ENCODE measurements at places on chromosomes 4 and X. TPM values are rescaled to one million over a fixed set of nuclear protein-coding genes. Genes with fewer than 3 reads are reported as not detected.

The GPR82 gene
- total RNA-seq: not detected

The EVC gene
- 39.0 TPM for total RNA-seq

DNA sequence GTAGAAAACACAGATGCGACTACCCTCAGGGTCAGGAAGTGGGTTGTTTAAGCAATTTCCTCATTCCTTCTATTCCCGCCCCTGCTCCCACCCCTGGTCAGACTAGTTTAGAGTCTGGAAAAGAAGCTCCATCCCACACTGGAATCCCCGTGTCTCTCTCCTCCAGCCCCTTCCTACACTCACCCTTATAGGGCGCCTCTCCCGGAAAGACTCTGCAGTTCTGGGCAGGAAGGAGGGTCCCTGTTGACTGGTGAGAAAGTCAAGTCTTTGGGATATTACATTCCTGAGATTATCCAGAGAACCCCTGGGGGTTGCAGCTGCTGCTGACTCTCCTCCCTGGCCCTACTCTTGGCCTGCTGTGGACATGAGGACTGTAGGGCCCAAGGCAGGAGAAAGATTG lies 11.9 kb downstream of the STARD8 start:
- peaks cover 2% of the 10 kb centered on the region for H3K4me1 ChIP-seq
- H3K27me3 ChIP-seq: no peaks in the 10 kb centered on the region
- no peak overlapping the region for H3K4me3 ChIP-seq
- no peaks in the 10 kb centered on the region for H3K36me3 ChIP-seq

- DNase-seq: peak; percentile 45
- no peak overlapping the region for H3K27ac ChIP-seq
- peaks cover 18% of the 10 kb centered on the region for H3K4me1 ChIP-seq
- H3K27me3 ChIP-seq: no peaks in the 10 kb centered on the region
These were observed 22.4 kb downstream of the AFF1 start for GRCh38 chr4:86957215-86957614.

GRCh38 chrX:10034740-10035260 lies 67.6 kb downstream of the CLDN34 start:
- DNase-seq: no peak
- peaks cover 3% of the 10 kb centered on the region for H3K4me1 ChIP-seq
- H3K27ac ChIP-seq: no peak overlapping the region
- H3K4me3 ChIP-seq: no peak overlapping the region
- no peaks in the 10 kb centered on the region for H3K27me3 ChIP-seq

- no peak overlapping the region for H3K4me3 ChIP-seq
- H3K4me1 ChIP-seq: no peaks in the 10 kb centered on the region
- no peak overlapping the region for H3K27ac ChIP-seq
- no peaks in the 10 kb centered on the region for H3K36me3 ChIP-seq
- H3K27me3 ChIP-seq: no peaks in the 10 kb centered on the region
These were observed 48.9 kb downstream of the ACSL4 start for GRCh38 chrX:109684136-109684535.

- H3K27ac ChIP-seq: no peak overlapping the region
- no peak overlapping the region for H3K4me3 ChIP-seq
- DNase-seq: no peak
- no peaks in the 10 kb centered on the region for H3K27me3 ChIP-seq
- H3K4me1 ChIP-seq: peaks cover 11% of the 10 kb centered on the region
These were observed 4.3 kb upstream of the TLR6 start for GRCh38 chr4:38860788-38861424.

DNA sequence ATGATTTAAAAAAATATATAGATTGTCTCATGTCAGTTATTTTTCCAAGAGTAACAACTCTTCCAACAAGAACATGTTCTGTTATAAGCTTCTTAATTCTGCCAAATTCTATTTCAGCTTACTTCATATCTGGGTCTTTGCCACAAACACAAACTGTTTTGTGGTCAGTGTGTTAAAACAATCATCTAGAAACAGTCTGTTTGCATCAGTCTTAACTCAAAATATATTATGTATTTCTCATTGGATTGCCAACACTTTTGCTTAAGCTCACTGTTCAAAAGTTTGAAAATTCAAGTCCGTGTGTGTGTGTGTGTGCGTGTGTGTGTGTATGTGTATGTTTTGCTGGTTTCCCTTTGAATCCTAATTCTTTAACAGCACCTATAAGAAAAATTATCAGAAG lies 752.3 kb upstream of the NDST4 start:
- no peaks in the 10 kb centered on the region for H3K36me3 ChIP-seq
- H3K27ac ChIP-seq: no peak overlapping the region
- no peak for DNase-seq
- no peaks in the 10 kb centered on the region for H3K27me3 ChIP-seq
- H3K4me1 ChIP-seq: no peaks in the 10 kb centered on the region

DNA sequence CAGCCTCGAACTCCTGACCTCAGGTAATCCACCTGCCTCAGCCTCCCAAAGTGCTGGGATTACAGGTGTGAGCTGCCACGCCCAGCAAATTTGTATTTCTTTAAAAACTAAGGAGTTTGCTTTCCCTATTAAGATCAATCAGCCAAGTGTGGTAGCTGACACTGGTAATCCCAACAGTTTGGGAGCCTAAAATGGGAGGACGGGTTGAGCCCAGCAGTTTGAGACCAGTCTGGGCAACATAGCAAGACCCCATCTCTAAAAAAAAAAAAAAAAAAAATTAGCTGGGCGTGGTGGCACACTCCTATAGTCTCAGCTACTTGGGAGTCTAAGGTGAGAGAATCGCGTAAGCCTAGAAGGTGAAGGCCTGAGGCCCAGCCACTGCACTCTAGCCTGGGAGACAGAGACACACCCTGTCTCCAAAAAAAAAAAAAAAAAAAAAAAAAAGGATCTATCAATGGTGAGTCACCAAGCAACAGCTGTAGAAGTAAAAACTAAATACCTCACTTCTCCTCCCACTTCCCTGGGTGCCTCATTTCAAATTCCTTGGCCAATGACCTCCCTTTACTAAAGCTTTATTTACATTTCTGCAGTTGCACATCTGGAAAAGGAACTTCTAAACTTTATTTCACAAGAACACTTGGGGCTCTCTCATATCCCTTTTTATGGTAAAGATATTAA lies 54.5 kb downstream of the LDB2 start:
- no peaks in the 10 kb centered on the region for H3K27me3 ChIP-seq
- H3K4me1 ChIP-seq: peaks cover 12% of the 10 kb centered on the region
- H3K36me3 ChIP-seq: no peaks in the 10 kb centered on the region
- peak; percentile 84 for DNase-seq

DNA sequence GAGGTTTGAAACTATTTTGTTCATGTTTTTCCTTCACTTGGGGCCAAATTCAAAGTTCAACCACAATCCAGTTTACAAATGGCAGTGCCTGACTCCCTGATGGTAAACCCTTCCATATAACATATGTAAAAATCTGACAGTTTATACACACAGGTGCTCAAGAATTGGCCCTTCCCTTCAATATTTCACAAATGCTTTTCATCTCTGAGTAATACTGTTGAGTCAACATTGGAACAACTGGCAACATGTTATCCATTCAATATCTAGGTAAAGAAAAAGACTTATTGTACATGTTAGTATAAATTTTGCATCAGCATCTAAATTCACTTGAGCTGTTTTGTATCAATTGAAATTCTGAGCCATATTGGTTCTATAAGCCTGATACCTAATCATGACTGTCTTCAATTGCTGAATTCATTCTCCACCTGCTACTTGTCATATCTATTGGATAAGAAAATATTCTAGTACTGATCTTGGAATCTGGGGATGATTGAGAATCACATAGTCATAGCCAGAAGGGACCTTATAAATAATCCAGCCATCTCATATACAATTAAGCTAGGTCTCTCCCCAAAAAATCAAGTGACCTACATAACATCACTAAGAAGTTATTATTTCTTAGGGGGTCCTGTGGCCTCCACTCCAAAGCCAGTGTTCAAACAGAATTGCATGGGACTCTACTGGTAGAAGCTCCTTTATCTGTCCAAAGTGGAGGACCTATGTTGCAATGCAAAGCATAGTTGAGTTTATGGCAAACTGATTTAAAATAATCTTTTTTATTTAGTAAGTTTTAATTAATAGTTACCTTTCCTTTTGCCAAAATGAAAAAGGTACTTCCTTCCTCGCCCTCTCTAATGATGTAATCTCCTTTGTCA lies 61.9 kb downstream of the PRKG2 start:
- H3K27me3 ChIP-seq: no peaks in the 10 kb centered on the region
- no peak overlapping the region for H3K27ac ChIP-seq
- peaks cover 1% of the 10 kb centered on the region for H3K36me3 ChIP-seq
- H3K4me3 ChIP-seq: no peak overlapping the region

GRCh38 chrX:68841251-68842049 lies 12.6 kb downstream of the EFNB1 start:
- no peaks in the 10 kb centered on the region for H3K27me3 ChIP-seq
- H3K36me3 ChIP-seq: no peaks in the 10 kb centered on the region
- H3K27ac ChIP-seq: no peak overlapping the region
- no peak overlapping the region for H3K4me3 ChIP-seq
